Endodermal cell (in vitro differentiated cells): ENCODE measurements at places on chromosomes 12 and 14.

- H3K4me1 ChIP-seq, result no peaks in the 10 kb centered on the region
- no peaks in the 10 kb centered on the region for H3K36me3 ChIP-seq
- no peak overlapping the region for H3K27ac ChIP-seq
These were observed 78.5 kb upstream of the CSRP2 start for GRCh38 chr12:76957301-76957700.

GRCh38 chr14:32259368-32260013 is 56.4 kb upstream of the RNU6-8 start:
- H3K4me1 ChIP-seq, result no peaks in the 10 kb centered on the region
- peak; percentile 59 for DNase-seq
- H3K4me3 ChIP-seq, result no peak overlapping the region
- no peak overlapping the region for H3K27ac ChIP-seq
- no peaks in the 10 kb centered on the region for H3K36me3 ChIP-seq

DNA sequence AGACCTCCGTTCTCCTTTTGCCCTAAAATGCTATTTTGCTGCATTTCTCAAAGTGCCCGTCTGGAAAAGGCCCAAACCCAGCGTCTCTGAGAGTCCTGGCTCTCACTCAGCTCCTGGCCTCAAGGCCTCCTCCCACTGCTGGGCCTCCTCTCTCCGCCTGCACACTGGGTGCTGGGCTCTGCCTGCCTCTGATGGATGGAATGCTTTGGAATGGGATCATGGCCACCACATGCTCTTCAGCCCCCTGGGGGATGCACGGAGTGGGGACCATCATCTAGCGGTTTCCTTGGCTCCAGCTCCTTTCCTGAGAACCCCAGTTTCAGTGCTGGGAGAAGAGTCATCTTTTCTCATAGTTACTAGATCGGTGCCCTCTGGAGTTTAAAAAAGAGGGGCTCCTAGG is 65.2 kb downstream of the KDM2B start:
- peaks cover 7% of the 10 kb centered on the region for H3K4me1 ChIP-seq
- H3K36me3 ChIP-seq, result peaks cover 56% of the 10 kb centered on the region
- H3K27me3 ChIP-seq, result no peaks in the 10 kb centered on the region
- H3K27ac ChIP-seq, result no peak overlapping the region
- H3K4me3 ChIP-seq, result peak overlapping the region; percentile 26
- DNase-seq, result no peak

DNA sequence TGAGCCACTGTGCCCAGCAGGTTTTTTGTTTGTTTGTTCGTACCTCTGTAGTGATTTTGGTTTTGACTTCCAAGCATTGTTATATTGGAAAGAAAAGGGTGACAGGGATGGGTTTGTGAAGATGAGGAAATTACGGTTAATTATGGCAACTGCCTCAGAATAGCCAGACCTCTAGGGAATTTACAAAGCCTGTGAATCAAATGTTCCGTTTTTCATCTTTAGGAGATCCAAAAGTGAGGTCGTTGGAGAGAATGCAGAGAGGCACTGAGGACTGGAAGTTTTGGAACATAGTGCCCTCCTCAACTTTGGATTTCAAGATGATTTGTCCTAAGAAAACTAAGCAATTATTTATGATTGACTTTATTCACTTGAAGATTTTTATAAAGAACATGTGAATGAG is 54.5 kb upstream of the EVL start:
- no peaks in the 10 kb centered on the region for H3K27me3 ChIP-seq
- peak overlapping the region; percentile 13 for H3K4me3 ChIP-seq
- DNase-seq, result no peak
- peaks cover 11% of the 10 kb centered on the region for H3K4me1 ChIP-seq
- no peak overlapping the region for H3K27ac ChIP-seq
